ENCODE measurements at places on chromosomes 5 and 9. TPM values are rescaled to one million over a fixed set of nuclear protein-coding genes. Genes with fewer than 3 reads are reported as not detected.

Gene NR2F1-AS1
- total RNA-seq, result 7.9 TPM

Gene ZMYND19
- total RNA-seq, result 35.3 TPM

Gene MSMP
- total RNA-seq, result 1.0 TPM

Gene PTGS1
- 1.5 TPM for total RNA-seq

Gene BNC2
- 8.9 TPM for total RNA-seq

Gene PTPN3
- total RNA-seq, result under 0.01 TPM

Gene WNT8A
- not detected for total RNA-seq

Gene STING1
- 120 TPM for total RNA-seq

Gene RASGRF2
- total RNA-seq, result 38.2 TPM

Gene ANKRD18B
- total RNA-seq, result 0.34 TPM

Gene CCDC183
- not detected for total RNA-seq

Gene TLX3
- total RNA-seq, result not detected

Gene PCDHGB3
- total RNA-seq, result 0.67 TPM

Gene SEMA5A
- 0.13 TPM for total RNA-seq

Gene MORN5
- total RNA-seq, result not detected

Gene ZNF454
- 0.74 TPM for total RNA-seq

Gene ESM1
- 463 TPM for total RNA-seq

Gene FRMD3
- 18.2 TPM for total RNA-seq

Gene AGXT2
- not detected for total RNA-seq

Gene PCDH12
- total RNA-seq, result 17.1 TPM

Gene PDE8B
- not detected for total RNA-seq
